Osteoblast (primary cell): ENCODE measurements at places on chromosomes 6 and 20. TPM values are rescaled to one million over a fixed set of nuclear protein-coding genes. Genes with fewer than 3 reads are reported as not detected.

DNA sequence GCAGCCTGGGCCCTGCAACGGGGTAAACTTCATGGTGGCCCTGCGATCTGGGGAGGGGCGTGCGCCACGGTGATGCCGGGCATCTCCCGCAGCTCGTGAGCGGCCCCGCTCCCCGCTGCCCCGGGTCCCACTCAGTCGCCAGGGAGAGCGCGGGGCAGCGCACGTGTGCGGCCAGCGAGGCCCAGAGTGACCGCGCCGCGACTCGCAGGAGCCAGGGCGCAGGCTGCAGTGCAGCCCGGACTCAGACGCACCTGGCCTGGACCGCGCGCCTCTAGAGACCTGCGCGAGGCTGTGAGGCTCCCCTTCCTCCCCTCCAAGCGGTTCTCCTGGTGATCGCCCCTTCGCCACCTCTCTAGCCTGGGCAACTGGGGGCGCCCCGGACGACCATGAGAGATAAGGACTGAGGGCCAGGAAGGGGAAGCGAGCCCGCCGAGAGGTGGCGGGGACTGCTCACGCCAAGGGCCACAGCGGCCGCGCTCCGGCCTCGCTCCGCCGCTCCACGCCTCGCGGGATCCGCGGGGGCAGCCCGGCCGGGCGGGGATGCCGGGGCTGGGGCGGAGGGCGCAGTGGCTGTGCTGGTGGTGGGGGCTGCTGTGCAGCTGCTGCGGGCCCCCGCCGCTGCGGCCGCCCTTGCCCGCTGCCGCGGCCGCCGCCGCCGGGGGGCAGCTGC lies 652 bp downstream of the BMP6 start:
- no peaks in the 10 kb centered on the region for H3K36me3 ChIP-seq
- DNase-seq, result peak; percentile 89
- H3K27ac ChIP-seq, result no peak overlapping the region
- H3K27me3 ChIP-seq, result peaks cover 18% of the 10 kb centered on the region
- H3K4me3 ChIP-seq, result peak overlapping the region; percentile 74

GRCh38 chr6:146545581-146545980 lies 1.9 kb downstream of the RAB32 start:
- peak; percentile 90 for DNase-seq
- peak overlapping the region; percentile 86 for H3K27ac ChIP-seq
- peak overlapping the region; percentile 86 for H3K4me3 ChIP-seq
- H3K36me3 ChIP-seq, result peaks cover 14% of the 10 kb centered on the region
- peaks cover 25% of the 10 kb centered on the region for H3K4me1 ChIP-seq

DNA sequence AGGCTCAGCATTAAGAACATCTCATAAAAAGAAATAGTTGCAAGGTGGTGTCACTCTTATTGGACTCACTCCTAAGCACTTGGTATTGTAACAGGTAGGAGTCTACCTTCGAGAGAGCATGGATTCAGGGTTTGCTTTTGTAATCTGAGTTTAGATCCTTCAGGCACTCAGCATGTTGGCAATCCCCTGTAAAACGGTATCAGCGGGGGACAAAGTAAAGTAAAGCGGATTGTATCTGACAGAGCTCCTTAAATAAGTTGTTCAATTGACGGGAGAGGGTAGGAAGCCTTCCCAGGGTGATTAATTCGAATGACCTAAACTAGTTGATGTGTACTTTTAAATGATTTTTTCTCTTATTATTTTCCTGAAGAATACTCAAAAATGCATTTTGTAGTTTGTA lies 869.8 kb upstream of the EPHA7 start:
- no peak overlapping the region for H3K27ac ChIP-seq
- no peak for DNase-seq
- H3K4me1 ChIP-seq, result no peaks in the 10 kb centered on the region
- no peak overlapping the region for H3K4me3 ChIP-seq

GRCh38 chr20:38804682-38805501 lies 605 bp upstream of the PPP1R16B start:
- H3K4me3 ChIP-seq, result peak overlapping the region; percentile 54
- H3K27me3 ChIP-seq, result peaks cover 43% of the 10 kb centered on the region
- H3K4me1 ChIP-seq, result no peaks in the 10 kb centered on the region
- no peaks in the 10 kb centered on the region for H3K36me3 ChIP-seq

DNA sequence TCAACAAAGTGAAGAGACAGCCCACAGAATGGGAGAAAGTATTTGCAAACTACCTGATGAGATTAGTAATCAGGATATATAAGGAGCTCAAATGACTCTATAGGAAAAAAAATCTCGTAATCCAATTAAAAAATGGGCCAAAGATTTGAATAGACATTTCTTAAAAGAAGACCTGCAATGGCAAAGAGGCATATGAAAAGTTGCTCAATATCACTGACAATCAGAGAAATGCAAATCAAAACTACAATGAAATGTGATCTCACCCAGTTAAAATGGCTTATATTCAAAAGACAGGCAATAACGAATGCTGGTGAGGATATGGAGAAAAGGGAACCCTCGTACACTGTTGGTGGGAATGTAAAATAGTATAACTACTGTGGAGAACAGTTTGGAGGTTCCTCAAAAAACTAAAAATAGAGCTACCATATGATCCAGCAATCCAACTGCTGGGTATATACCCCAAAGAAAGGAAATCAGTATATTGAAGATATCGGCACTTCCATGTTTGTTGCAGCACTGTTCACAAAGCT lies 65.0 kb downstream of the TOX2 start:
- no peaks in the 10 kb centered on the region for H3K27me3 ChIP-seq
- H3K4me1 ChIP-seq, result peaks cover 18% of the 10 kb centered on the region
- H3K4me3 ChIP-seq, result no peak overlapping the region
- H3K36me3 ChIP-seq, result no peaks in the 10 kb centered on the region
- DNase-seq, result no peak

GRCh38 chr6:137316626-137317025 lies 97.4 kb upstream of the IFNGR1 start:
- H3K4me1 ChIP-seq, result peaks cover 8% of the 10 kb centered on the region
- no peak overlapping the region for H3K27ac ChIP-seq
- DNase-seq, result no peak
- H3K4me3 ChIP-seq, result no peak overlapping the region
- no peaks in the 10 kb centered on the region for H3K36me3 ChIP-seq

- DNase-seq, result peak; percentile 96
- no peaks in the 10 kb centered on the region for H3K36me3 ChIP-seq
- H3K4me1 ChIP-seq, result no peaks in the 10 kb centered on the region
- H3K27me3 ChIP-seq, result peaks cover 28% of the 10 kb centered on the region
Measured at GRCh38 chr20:34190679-34191090, 50.5 kb upstream of the ASIP start.

DNA sequence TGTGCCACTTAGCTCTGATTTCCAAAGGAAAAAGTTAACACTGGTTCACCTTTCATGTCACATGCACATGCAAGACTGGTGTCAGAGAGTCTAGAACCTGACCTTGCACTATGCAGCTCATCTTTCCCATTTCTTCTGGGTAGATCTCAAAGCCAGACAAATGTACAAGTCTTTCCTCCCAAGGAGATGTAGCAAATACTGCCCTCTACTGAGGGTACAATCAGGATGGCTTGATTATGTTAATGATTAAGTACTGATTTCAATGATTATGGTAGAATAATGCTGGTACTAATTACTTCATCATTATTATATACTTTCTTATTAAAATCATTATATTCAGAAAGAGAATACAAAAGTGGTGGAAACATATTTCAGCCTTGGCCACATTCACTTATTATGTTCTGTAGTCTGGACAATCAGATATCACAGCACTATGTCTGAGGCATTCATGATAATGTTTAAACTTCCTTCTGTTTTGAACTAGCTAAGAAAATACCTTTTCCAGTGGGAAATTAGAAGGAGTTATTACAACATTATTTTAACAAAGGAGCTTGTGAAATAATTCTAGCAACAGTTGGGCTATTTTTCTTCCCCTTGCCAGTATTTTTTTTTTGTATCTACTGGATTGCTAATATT lies 68.5 kb upstream of the FOXO3 start:
- H3K4me3 ChIP-seq, result no peak overlapping the region
- H3K27ac ChIP-seq, result no peak overlapping the region
- no peaks in the 10 kb centered on the region for H3K27me3 ChIP-seq
- H3K4me1 ChIP-seq, result no peaks in the 10 kb centered on the region

DNA sequence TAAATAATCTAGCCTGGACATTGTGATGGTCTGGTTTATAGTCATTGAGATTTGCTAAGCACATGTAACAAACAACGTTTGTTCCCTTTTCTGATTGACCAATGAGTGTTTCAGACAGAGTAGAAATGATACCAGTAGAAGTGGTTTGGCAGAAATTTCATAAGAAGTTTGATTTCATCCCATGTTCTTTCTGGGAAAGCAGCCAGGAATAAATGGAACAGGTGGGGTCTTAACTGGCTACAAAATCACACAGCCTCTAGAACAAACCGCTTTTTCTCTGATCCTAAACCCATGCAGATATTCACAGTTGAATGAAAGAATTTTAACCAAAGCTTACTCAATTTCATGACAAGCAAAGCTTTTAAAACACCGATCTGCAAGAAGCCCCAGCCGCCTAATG lies 227.5 kb downstream of the UST start:
- H3K27me3 ChIP-seq, result no peaks in the 10 kb centered on the region
- H3K27ac ChIP-seq, result no peak overlapping the region
- no peak overlapping the region for H3K4me3 ChIP-seq
- no peaks in the 10 kb centered on the region for H3K36me3 ChIP-seq

DNA sequence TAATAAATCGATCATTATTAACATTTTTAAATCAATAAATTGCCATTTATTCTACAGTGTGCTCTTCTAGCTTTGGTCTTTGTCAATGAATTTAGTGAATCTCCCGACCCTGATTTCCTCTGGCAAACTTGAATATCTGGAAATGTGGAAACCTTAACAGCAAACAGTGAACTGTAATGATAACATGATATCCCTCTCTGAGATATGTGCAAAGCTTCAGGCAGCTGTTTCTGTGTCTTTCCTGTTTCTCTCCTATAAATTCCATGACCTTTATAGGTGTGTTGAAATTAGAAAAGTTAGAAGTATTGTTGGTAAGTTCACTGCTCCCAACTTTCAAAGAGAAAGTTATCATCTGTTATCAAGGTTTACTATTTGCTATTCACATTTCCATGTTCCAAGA lies 218.8 kb upstream of the RNF217 start:
- DNase-seq, result no peak
- no peaks in the 10 kb centered on the region for H3K27me3 ChIP-seq
- no peak overlapping the region for H3K4me3 ChIP-seq
- H3K36me3 ChIP-seq, result no peaks in the 10 kb centered on the region
- H3K27ac ChIP-seq, result no peak overlapping the region
- H3K4me1 ChIP-seq, result no peaks in the 10 kb centered on the region

DNA sequence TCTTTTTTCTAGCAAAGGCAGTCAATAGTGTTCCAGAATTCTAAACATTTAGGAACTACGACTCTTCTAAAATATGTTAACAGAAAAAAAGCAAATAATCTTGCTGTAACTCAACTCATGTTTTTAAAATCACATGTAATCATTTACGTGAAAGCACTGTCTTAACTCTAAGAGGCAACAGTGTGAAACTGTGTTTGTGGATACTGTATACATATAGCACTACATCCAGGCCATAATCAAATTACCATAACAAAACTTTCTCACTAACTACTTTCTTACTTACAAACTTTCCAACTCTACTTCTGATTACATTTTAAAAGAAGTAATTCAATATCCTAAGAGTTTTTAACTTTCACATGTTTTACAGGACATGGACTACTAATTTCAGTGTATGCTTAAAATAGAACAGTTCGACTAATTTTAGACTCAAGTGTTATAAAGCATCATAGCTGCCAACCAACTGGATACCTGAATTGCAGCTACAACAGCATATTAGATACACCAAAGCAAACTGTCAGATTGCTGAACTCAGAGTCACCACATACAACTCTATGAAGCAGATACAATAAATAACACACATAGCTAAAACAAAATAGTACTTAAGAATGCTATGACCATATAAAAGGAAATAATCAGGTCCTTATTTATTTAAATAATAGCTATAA lies 121.6 kb upstream of the BEND6 start:
- H3K27ac ChIP-seq, result no peak overlapping the region
- peaks cover 4% of the 10 kb centered on the region for H3K4me1 ChIP-seq
- H3K27me3 ChIP-seq, result no peaks in the 10 kb centered on the region
- no peak for DNase-seq

GRCh38 chr6:35973670-35974222 lies 50.7 kb downstream of the SLC26A8 start:
- no peaks in the 10 kb centered on the region for H3K36me3 ChIP-seq
- peak; percentile 71 for DNase-seq
- H3K27me3 ChIP-seq, result no peaks in the 10 kb centered on the region
- peaks cover 10% of the 10 kb centered on the region for H3K4me1 ChIP-seq
- H3K27ac ChIP-seq, result no peak overlapping the region
- no peak overlapping the region for H3K4me3 ChIP-seq

GRCh38 chr20:41587523-41587922 lies 30.7 kb downstream of the CHD6 start:
- H3K4me1 ChIP-seq, result peaks cover 11% of the 10 kb centered on the region
- no peaks in the 10 kb centered on the region for H3K27me3 ChIP-seq
- no peak overlapping the region for H3K4me3 ChIP-seq
- no peaks in the 10 kb centered on the region for H3K36me3 ChIP-seq
- DNase-seq, result peak; percentile 8

DNA sequence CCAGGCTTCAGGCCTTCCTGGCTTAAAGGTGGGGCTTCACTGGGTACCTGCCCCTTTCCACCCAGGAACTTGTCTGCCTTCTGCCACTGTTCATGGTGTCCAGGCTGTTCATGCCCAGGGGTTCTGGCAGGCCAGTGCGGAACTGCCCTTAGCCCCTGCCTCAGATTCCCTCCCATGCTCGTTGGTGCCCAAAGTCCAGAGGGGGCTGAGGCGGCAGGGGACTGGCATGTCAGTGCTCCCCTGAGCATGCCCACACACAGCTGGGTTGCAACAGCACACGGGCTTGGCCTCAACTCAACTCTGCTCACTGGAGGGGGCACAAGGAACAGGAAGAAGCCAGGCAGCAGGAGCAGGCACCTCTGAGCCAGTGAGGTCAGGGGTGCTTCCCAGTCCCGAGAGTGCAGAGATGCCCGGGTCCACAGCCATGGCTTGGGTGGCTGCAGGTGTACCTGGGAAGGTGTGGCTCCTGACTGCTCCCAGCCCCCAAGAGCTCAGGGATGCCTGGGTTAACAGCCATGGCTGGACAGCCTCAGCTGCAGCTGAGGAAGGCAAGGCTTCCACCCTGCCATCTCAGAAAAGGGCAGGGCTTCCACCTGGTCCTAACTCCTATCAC lies 845.9 kb downstream of the EYS start:
- H3K27ac ChIP-seq, result no peak overlapping the region
- no peaks in the 10 kb centered on the region for H3K27me3 ChIP-seq
- no peaks in the 10 kb centered on the region for H3K36me3 ChIP-seq
- H3K4me1 ChIP-seq, result no peaks in the 10 kb centered on the region

GRCh38 chr20:58381627-58382026 lies 7.4 kb upstream of the VAPB start:
- no peak overlapping the region for H3K4me3 ChIP-seq
- H3K27ac ChIP-seq, result no peak overlapping the region
- H3K36me3 ChIP-seq, result no peaks in the 10 kb centered on the region
- no peaks in the 10 kb centered on the region for H3K4me1 ChIP-seq
- H3K27me3 ChIP-seq, result peaks cover 4% of the 10 kb centered on the region

Gene CST5
- not detected in 2 replicates for total RNA-seq

Gene ARMH2
- not detected in 2 replicates for total RNA-seq
